ENCODE measurements at places on chromosomes 1 and 21.

GRCh38 chr1:231936983-231937775, 310.6 kb downstream of the DISC1 start:
- DNase-seq: no peak

- no peak for DNase-seq
Observed at GRCh38 chr1:68585351-68585750, 88.5 kb upstream of the DEPDC1 start.

GRCh38 chr1:241857131-241857530, 9.1 kb downstream of the EXO1 start:
- no peak for DNase-seq

DNA sequence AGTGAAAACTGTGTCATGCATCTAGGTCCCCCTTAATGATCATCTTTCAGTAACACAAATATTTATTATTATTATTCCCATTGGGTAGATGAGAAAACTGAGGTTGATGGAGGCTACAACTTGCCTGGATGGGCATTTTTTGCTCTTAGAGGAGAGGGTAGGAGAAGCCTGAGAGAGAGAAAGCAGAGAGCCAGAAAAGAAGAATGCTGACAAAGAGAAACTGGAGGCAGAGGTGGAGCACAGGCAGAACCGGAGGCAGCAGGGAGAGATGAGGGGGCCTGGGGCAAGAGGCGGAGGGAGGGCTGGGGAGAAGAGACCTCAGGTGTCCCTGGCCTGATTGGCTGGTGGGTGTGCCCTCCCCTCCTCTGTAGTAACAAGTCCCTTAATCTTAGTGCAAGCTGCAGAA, 4.1 kb downstream of the BLACAT1 start:
- DNase-seq: no peak

- no peak for DNase-seq
Observed at GRCh38 chr1:168893359-168893801, 164.4 kb upstream of the DPT start.

DNA sequence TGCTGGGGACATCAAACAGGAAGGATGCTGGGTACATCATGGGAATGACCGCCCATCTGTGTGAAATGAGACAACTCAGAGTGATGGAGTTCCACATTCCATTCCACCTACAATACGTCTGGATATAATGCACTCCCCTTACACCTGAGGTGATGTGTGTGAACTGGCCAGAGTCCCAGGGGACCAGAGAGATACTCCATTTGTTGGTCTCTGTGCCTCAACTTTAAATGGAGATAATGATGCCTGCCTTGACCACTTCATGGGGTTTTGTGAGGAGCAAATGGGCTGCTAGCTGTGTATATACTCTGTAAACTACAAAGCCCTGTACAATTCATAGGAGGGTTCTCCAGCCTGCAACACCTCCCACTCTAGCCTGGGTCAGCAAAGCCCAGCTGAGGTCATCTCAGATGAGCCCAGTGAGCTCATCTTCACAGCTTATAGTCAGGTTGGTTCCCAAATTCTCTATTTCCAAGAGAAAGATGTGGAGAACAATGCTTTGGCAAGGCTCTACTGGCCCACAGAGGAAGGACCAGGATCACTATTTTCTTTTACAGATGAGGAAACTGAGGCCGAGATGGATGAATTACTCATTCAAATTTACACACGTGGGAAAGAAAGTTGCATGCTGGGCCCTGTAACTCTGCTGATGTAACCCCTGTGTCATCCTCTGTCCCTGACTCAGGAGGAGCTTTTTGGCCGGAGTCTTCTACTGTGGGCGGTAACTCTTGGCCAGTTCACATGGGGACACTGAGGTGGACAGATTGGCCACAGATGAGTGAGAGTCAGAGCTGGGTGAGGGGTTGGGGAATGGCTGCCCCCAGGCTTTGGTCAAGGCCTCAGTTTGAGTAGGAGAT, 105.6 kb upstream of the GCLM start:
- peak; percentile 31 for DNase-seq

- no peak for DNase-seq
Observed at GRCh38 chr1:58950897-58951296, 167.1 kb upstream of the JUN start.

DNA sequence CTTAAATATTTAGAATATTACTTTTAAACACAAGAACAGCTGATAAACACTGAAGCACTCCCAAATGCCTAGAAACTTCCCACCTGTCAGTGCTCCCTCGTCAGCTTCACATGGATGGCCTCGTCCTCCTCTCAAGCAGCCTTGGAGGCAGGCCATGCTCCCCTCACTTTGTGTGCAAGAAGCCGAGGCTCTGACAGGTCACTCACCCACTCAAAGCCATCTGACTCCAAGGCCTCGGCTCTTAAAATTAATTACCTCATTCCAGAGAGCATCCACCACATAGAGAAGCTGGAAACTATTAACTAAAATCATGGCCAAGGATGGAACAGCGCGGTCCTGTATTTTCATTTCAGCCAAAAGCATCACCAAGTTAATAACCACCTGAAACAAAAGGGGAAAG, 17.8 kb downstream of the LBR start:
- no peak for DNase-seq

GRCh38 chr1:36183309-36183856, 27.4 kb downstream of the MAP7D1 start:
- no peak for DNase-seq

DNA sequence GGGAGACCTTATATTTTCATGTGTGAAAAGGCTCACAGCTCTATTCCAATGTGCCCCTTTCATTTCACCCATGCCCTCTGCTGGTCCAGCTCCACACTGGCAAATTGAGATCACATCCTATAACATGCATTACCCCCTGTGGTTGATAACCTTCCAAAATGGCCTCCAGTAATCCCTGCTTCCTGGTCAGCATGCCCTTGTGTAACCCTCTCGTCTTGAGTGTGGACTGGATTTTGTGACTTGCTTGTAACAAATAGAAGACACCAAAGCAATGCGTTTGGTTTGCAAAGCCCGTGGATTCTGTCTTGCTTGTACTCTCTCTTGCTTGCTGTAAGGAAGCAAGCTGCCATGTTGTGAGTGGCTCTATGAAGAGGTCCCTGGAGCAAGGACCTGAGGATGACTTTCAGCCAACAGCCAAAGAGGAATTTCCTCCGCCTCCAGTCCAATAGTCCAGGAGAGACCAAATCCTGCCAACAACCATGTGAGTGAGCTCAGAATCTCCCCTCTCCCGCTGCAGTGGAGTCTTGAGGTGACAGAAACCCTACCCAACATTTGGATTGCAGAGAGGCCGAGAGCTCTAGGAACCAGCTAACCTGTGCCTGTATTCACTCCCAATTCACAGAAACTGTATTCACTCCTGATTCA, 17.4 kb downstream of the KCNA10 start:
- DNase-seq: no peak

- no peak for DNase-seq
Observed at GRCh38 chr1:231924180-231924579, 297.6 kb downstream of the DISC1 start.

DNA sequence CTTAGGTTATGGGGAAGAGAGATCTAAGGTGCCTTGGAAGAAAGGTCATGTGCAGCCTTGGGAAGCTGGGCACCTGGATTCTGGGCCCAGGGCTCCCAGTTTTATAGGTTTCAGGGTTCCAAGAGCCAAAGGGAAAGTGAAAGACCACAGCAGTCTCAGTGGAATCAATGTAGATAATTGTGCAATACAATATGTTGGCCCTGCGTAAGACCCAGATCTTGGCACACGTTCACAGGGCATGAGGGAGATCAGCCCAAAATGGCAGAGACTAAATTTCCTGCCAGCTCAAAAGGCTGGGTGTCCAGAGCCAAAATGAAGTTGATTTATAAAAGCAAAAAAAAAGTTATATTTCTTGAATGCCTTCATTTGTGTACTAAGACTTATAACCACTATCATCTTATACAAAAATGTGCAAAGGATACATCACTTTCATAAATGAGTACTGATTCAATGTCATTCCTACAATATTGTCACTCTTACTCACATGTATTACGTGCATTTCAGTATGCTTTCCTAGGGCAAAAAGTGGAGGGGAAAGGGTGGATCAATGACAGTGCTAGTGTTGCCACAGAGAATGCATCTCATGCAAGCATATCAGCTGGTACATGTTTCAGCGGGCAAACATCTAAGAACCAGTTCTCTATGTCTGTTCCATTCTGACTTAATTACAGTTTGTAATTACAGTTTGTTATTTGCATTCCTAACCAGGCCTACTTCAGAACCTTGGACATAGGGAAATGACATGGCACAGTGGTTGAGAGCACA, 22.5 kb upstream of the NPL start:
- DNase-seq: no peak

DNA sequence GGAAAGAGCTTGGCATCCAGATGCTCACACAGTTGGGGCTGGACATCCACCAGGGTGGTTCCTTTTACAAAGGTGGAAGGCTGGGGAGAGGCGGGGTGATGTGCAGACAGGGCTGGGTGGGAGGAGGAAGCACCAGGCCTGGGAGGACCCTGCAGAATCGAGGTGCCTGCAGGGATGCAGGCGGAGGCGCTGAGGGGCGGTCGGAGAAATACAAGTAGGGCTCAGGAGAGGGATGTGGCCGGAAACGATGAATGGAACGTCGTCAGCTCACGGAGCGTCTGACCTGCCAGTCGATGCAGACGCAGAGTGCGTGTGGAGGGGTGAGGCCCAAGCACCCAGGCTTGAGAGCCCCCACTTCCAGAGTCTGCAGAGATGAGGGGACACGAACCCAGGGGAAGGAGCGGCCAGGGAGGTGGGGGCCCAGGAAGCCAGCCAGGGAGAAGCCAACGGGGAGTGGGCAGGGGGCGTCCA, 63.4 kb downstream of the TRIM11 start:
- DNase-seq: no peak

- DNase-seq: no peak
Observed at GRCh38 chr1:155352631-155353030, 31.9 kb downstream of the RUSC1 start.

GRCh38 chr1:182724215-182724614, 39.8 kb upstream of the RGS8 start:
- DNase-seq: no peak

DNA sequence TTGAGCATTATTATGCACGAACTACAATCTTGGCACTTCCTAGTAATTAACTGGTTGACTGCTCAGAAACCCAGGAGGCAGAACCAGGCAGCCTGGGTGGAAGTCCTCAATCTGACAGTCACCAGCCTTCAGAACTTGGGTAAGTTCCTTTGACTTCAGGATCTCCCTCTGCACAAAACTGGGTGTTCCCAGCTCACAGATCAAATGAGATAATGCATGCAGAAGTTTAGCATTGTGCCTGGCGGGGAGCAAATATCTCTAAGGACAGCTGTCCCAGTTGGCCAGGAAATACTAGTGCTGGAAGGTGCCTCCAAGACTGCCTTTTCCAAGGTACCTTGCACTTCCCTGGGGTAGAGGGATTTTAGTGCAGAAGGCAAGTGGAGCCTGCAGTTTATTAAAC, 294.8 kb downstream of the PCP4 start:
- no peak for DNase-seq

DNA sequence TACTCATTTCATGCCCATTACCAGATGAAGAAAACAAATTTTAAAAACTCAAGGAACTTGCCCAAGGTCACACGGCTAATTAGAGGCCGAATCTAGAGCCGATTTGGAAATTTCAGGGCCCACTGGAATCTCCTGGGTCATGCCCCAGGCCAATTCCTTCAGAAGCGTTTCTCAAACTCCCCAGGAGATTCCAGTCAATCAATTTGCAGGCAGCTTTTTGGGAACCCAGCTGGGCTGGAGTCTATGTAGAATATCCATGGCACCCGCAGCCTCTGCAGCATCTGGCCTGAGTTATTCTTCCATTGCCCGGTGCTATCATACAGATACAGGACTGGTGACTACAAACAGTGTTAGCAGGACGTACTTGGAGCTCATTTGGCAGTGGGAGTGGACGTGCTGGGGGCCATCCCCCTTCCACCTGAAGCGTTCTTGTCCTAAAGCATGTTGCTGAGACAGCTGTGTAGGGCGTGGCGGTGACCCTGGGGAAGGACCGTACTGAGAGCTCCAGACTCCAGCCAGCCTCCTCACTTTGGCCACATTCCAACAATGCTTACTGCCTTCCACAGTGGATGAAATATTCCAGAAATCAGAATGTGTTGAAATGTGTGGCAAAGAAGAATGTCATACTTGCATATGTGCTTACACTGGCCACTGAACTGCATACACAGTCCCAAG, 38.3 kb downstream of the ABCG1 start:
- no peak for DNase-seq

DNA sequence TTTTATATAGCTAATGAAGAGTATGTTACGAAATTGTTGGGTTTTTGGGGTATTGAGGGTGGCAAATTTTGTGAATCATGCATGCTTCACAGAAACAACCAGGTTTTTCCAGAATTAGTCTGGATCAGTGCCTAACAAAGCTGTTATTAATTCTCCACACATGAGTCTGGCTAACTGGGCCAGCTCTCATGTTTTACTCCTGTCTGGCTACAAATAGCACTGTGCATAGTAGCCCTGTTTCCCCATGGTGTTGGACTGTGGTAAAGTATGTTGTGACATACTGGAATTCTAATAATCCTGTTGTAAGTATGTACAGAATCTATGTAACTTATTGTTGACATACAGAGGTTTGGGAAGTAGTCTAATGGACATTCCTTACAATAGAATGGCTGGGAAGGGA, 35.8 kb downstream of the S100B start:
- DNase-seq: no peak

GRCh38 chr1:242743983-242744780, 219.7 kb upstream of the PLD5 start:
- DNase-seq: no peak

DNA sequence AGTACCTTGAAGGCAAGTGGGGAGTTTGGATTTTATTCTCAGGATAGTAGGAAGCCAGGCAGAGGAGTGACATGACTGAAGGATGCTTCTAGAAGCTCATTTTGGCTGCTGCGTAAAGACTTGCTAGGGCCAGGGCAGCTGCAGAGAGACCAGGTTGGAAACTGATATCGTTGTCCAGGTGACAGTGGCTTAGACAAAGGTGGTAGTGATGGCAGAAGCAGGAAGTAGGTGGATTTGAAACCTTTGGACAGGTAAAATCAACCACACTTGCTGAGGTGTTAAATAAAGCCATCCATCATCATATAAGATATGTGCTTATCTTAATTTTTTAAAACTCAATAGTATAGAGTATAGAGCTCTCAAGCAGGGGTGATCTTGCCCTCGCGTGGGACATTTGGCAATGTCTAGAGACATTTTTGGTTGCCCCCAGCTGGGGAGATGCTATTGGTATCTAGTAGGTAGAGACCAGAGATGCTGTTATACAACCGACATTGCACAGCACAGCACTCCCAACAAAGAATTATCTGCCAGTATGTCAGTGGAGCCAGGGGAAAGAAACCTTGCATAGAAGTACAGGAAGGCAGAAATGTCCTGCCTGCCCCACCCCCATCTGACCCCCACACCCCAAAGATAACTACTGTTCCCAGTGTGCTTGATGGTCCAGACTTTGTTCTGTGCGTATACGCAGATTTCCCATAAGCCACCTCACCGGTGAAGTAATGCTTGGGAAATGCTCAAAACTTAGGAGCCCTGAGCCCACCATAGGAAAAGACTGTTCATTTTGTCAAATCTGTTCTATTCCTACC, 31.1 kb downstream of the TMEM51 start:
- no peak for DNase-seq
